RWPE1 (cell line): ENCODE measurements at places on chromosomes 7 and 10.

- no peak for DNase-seq
These were observed 30.7 kb downstream of the EN2 start for GRCh38 chr7:155488483-155489127.

GRCh38 chr10:49253340-49253906, 45.5 kb upstream of the C10orf71 start:
- DNase-seq = no peak

DNA sequence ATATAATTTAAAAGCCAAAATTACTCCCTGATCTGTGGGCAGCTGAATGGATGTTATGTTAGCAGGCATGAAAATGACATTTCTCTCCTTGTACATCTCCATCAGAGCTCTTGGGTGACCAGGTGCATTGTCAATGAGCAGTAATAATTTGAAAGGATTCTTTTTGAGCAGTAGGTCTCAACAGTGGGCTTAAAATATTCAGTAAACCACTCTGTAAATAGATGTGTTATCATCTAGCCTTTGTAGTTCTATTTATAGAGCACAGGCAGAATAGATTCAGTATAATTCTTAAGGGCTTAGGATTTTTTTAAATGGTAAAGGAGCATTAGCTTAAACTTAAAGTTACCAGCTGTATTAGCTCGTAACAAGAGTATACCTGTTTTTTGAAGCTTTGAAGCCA, 52.0 kb downstream of the MRPL32 start:
- no peak for DNase-seq

- peak; percentile 85 for DNase-seq
These were observed 19.1 kb upstream of the SPOCK2 start for GRCh38 chr10:72107325-72108003.

DNA sequence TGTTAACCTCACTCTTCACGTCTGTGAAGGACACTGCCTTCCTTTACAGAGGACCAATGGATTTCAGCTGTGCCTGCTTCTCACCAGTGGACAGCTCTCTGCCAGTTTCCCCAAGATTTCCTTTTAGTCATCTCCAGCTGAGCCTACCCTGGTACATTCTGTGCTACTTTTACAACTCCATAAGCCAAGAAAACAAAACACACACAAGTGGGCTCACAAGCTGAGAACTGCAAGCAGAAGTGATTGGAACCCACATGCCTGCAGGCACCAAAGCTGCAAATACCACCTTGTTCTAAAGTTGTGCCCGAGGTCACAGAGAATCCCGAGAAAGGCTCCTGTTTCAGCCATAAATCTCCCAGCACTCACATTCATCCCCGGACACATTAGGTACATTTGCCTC, 636.8 kb downstream of the PHTF2 start:
- no peak for DNase-seq

GRCh38 chr10:100858261-100858660, 54.5 kb upstream of the SLF2 start:
- no peak for DNase-seq
